Stimulated activated CD8-positive, alpha-beta memory T cell treated with anti-CD3 and anti-CD28 coated beads, Interleukin-7, amount 100 ng/mL, for 1 hour (primary cell): ENCODE measurements at places on chromosomes 1 and 21.

GRCh38 chr1:30778154-30778978 is 20.8 kb upstream of the LAPTM5 start:
- DNase-seq: no peak

- DNase-seq: no peak
Observed at GRCh38 chr1:44568128-44568900, 106.0 kb downstream of the TMEM53 start.

DNA sequence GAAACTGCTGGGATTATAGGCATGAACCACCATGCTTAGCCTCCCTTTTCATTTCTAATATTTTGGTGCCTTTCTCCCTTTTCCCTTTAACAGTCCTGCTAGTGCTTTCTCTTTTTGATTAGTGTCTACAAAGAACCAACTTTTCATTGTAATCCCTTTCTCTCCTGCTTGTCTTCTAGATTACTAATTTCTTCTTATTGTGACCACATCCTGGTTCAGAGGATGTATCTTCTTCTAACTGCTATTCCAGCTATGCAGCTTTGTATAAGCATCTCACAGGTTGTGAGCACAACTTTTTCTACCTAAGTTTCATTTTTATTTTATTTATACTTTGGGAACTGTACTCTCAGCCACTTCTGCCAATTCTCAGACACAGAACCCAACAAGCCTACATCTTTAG is 14.7 kb downstream of the ZNF648 start:
- DNase-seq: no peak

GRCh38 chr1:218433744-218434143 is 88.6 kb downstream of the TGFB2 start:
- DNase-seq: no peak

- DNase-seq: no peak
Observed at GRCh38 chr1:31373056-31373896, at the start of gene FABP3. Gene FABP3, minus strand, starts transcription at chr1:31373076. Its CDS starts 62 bp downstream, at chr1:31373014.

- DNase-seq: no peak
Observed at GRCh38 chr21:44423312-44423821, 31.9 kb upstream of the LRRC3 start.

DNA sequence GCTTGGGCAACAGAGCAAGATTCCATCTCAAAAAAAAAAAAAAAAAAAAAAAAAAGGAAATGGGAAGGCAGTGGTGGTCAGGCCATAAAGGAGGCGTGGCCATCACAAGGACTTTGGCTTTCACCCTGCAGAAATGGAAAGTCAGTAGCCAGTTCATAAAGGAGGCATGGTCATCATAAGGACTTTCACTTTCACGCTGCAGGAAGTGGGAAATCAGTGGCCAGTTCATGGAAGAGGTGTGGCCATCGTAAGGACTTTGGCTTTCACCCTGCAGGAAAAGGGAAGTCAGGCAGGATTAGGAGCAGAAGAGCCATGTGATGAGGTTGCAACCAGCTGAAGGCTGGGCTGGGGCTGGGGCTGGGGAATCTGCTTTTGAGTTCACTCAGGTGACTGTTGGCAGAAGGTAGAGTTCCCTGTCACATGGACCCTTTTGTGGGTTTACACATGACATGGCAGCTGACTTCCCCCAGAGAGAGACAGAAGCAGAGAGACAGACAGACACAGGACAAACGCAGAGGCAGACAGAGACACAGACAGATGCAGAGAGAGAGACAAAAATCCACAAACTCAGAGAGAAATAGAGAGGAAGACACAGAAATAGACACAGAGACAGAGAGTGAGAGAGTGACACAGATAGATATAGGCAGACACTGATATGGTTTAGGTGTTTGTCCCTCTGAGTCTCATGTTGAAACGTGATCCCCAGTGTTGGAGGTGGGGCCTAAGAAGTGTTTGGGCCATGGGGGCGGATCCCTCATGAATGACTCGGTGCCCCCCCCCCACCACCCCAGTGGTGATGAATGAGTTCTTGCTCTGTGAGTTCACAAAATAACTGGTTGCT is 263.9 kb upstream of the KAZN start:
- DNase-seq: no peak

- DNase-seq: no peak
Observed at GRCh38 chr21:45045481-45045880, 28.9 kb upstream of the ADARB1 start.

DNA sequence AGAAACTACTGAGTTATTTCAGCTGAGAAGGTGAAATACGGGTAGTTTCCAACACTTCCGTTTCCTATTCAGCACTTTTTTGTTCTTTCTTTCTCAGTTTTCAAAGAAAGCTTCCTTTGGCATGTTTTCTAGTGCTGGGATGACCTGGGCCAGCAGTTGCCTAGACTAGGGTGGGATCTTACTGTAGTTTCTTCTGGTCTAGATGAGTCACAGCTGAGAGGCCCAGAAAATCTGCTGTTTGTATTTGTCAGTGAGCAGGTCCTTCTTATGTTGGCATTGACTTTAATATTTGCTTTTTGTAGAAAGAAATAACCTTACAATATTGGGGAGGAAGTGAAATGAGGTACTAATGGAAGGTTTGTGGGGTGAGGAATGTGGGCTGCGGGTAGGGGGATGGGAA is 22.2 kb downstream of the C1orf21 start:
- no peak for DNase-seq

- DNase-seq: peak; percentile 32
Observed at GRCh38 chr1:226001963-226002666, 3.0 kb upstream of the SDE2 start.
